ENCODE measurements at places on chromosomes 5 and 9.
A peak's percentile ranks its signal among the peaks of the same experiment; 100 is the strongest.

GRCh38 chr5:61277781-61278180 lies 54.3 kb upstream of the ZSWIM6 start:
- DNase-seq = no peak

DNA sequence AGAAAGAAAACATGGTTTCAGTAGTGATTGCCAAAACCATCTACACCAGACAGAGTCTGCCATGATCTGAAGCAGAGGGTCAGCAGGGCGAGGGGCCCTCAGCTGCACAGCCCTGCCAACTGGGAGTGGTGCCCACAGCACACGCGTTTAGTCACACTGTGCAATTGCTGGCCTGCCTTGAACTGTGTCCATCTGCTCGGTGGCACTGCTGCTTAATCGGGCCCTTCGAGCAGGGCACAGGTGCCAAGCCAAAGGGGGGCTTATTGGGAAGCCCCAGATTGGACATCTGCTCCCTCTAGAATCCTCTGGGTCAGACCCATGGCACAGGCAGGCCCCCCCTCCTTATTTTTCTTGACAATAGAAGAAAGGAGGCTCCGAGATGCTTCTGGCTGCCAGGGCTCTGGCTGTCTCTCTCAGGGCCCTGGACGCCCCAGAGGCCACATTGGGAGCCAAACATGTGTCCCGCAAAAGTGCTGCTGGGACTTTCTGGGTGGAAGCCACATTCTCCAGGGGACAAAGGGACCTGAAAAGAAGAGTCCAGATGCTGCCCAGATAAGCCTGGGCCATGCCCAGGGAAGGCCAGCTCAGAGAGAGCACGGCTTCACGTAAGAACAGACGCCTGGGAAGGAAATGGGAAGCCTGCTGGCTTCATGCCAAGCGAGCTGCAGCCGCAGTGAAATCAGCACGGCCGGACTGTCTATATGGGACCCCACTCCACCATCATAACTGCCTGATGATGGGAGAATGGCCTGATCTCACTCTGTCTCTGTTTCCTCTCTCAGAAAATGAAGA lies 349.2 kb downstream of the GADD45G start:
- DNase-seq = no peak

GRCh38 chr9:124126648-124127646 lies 115.4 kb downstream of the LHX2 start:
- DNase-seq = peak; percentile 77

- no peak for DNase-seq
Observed at GRCh38 chr5:94212476-94212875, 405.9 kb downstream of the KIAA0825 start.

- no peak for DNase-seq
Observed at GRCh38 chr9:82539856-82540579, 522.9 kb downstream of the RASEF start.

DNA sequence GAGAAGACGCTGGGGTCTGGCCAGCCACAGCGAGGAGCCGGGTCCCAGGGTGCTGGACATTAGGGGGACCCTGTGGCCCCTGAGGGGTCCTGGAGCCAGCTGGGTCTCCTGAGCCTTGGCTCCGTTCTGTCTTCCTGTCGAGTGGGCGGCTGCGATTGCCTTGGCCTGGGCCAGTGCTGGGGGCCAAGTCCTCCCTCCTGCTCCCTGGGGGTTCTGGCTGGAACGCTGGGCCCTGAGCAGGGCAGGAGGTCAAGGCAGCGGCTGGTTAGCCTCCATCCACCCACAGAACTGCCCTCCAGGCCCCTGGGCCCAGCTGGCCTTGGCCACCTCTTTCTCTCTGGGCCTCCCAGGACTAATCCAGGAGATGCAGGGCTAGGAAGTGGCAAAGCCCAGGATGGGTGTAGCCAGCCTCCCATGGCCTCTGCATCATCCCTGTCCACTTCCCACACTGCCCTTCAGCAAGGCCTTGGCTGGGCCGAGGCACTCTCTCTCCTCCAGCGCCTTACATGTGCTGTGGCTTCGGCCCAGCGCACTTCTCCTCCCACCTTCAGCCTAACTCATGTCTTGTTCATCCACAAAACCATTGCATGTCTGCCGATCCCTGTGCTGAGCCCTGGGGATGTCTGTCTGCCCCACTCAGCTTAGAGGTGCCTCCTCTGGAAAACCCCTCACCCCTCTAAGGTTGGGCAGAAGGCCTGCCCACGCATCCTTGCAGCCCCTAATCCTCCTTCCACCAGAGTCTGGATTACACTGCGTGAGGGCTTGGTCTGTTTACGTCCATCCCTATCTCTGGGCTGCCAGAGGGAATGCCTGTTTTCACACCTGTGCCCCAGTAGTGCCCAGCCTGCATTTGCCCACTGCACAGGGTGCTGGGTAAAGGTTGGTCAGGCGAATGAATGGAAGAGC lies 5.0 kb downstream of the LAMC3 start:
- DNase-seq = no peak
